Activated CD8-positive, alpha-beta memory T cell treated with anti-CD3 and anti-CD28 coated beads for 1 hour (primary cell): ENCODE measurements at places on chromosomes 1 and 21.

GRCh38 chr1:80640978-80641377, 1159.8 kb upstream of the ADGRL2 start:
- no peak for DNase-seq

- DNase-seq, result no peak
Measured at GRCh38 chr1:31633117-31633516, 11.6 kb downstream of the PEF1 start.

- no peak for DNase-seq
Measured at GRCh38 chr1:148318904-148319242, 164.2 kb downstream of the PPIAL4G start.

DNA sequence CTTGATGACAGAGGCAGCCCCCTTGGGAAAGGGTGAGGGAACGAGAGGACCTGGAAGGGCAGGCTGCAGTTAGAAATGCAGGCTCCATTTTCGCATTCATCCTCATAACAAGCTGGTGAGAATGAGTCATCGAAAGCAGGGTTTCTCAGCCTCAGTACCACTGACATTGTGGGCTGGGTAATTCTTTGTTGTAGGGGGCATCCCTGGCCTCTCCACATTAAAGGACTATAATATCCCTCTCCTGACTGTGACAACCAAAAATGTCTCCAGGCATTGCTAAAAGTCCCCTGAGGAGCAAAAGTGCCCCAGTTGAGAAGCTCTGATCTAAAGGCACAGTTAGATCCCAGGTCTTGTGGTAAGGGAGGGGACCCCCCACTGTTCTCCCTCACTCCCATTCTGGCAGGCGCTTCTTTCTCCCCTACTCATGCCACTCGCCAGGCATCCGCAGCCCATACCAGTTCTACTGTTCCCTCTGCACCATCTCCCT, 20.4 kb downstream of the KCNN3 start:
- no peak for DNase-seq

GRCh38 chr1:99438656-99439230, 174.5 kb downstream of the PLPPR4 start:
- no peak for DNase-seq

DNA sequence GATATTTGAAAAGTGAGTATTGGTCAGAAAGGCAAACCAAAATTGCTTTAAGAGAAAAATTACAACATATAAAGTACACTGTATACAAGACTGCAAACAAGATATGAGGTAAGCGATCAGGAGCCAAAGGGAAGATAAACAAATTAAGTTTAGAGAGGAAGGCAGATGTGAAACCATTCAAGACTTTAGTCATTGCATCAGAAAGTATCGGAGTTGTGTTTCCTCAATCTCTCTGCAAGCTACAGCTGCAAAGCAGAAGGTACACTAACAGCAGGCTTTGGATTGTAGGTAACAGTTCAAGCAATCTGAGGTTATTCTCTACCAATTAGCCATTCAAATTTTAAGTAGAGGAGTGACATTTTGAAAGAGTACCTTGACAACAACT, 21.3 kb upstream of the TLCD4 start:
- no peak for DNase-seq

DNA sequence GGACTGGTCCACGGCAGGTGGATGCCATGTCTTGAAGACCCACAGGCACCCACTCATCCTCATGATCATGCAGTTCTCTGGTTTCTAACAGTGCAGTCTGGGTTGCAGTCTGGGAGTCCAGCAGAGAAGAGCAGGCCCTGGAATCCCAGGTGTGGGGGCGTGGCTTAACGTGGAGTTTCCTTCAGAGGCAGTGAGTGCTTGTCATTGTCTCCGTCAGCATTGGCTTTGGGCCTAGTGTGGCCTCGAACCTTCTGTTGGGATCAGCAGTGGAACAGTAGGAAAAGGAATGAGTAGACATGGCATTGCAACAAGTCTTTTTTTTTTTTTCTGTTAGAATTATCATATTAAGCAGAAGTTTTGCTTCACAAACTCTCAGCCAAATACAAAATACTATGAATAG, 12.8 kb downstream of the LGALS8 start:
- no peak for DNase-seq

DNA sequence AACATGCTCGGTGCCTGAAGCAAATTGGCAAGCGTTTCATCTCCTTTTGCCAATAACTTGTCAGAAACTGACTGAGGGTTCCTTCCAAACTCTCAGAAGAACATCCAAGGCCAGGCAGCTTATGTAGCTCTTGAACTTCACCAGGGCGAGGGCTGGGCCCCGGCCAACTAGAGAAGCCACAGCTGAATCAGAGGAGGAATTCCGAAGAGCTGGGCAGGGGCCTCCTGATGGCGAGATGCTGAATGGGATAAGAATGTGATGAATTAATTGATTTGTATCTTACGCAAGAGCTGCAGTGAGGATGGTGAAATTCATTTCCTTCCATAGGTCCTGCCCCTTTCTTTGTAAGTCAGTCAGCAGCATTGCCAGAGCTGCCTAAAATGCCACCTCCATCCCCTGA, 345.8 kb downstream of the KIF26B start:
- no peak for DNase-seq

GRCh38 chr1:229223498-229223897, 47.4 kb upstream of the RAB4A start:
- DNase-seq, result no peak

DNA sequence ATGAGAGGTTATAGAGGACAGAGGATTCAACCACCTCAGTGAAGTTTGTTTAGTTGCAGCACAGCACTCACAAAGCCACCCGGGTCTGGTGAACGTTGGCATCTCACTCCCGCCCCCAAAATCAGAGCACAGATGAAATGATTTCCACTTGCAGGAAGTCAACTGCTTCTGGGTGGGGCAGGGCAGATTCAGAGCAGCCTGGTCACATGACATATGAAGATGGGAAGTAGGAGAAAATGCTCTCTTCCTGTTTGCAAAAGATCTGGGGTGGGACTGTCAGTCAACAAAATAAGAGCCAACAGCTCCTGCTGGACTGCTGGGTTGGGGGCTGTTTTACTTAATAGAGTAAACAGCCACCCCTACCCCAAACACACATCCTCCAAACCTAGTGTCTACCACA, 43.2 kb downstream of the LRRC71 start:
- DNase-seq, result no peak

GRCh38 chr1:15296585-15297321, 49.7 kb downstream of the FHAD1 start:
- no peak for DNase-seq

DNA sequence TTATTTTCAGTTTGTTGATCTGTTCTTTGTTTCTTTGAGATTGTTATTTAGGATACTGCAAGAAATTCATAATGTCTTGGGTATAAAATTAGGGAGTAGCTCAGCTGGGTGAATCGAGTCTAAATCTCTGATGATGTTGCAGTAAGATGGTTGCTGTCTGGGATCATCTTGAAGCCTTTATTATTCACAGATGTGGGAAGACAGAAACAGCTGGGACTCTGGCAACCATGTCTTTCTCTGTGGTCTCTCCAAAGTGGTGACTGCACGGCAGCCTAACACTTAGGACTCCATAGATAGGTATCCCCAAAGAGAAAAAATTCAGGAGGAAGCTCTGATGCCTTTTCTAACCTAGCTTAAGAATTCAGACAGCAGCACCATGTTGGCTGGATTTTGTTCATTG, 52.7 kb downstream of the RAP1A start:
- DNase-seq, result no peak

- DNase-seq, result no peak
Measured at GRCh38 chr1:76190749-76191424, 116.3 kb downstream of the ST6GALNAC3 start.

DNA sequence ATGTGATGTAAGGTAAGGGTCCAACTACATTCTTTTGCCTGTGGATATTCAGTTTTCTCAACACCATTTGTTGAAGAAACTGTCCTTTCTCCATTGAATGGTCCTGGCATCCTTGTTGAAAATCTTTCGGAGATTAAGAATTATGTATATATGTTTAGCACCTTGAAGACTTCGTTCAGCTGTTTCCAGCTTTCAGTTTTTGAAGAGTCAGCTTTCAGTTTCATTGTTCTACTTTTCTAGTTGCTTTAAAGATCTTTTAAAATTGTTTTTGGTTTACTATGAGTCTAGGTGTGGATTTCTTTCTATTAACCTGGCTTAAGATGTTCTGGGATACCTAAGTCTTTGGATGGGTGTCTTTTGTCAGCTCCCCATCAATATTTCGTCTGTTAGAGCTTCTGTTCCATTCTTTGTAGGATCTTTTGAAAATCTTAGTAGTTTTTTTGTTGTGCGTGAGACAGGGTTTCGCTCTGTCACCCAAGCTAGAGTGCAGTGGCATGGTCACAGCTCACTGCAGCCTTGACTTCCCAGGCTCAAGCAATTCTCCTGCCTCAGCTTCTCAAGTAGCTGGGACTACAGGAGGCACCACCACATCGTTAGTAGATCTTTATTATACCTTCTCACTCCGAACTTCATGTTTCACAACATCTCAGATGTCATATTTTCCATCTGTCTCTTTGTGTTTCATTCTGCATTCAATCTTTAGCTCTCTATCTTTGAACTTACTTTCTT, 353.5 kb upstream of the B3GALT2 start:
- no peak for DNase-seq

GRCh38 chr1:204650911-204651570, 34.5 kb downstream of the LRRN2 start:
- no peak for DNase-seq
